ENCODE measurements at places on chromosomes 7 and 10.

DNA sequence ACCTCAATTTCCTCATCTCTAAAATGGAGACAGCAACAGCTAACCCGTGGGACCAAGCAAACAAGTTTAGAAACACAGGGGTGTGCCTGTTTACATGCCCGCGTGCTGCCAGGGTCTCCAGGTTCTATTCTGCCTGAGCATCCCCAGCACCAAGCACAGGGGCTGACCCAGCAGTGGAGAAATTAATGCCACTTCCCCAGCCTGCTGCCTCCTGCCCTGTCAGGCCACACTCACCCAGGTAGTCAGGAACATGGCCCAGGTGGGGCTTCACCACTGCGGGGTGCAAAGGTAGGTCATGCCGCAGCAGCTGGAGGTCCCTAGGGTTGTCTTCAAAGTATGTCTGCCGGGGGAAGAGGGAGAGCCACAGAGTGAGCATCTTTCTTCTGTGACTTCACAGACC is 5.8 kb downstream of the DDX56 start:
- DNase-seq: no peak

DNA sequence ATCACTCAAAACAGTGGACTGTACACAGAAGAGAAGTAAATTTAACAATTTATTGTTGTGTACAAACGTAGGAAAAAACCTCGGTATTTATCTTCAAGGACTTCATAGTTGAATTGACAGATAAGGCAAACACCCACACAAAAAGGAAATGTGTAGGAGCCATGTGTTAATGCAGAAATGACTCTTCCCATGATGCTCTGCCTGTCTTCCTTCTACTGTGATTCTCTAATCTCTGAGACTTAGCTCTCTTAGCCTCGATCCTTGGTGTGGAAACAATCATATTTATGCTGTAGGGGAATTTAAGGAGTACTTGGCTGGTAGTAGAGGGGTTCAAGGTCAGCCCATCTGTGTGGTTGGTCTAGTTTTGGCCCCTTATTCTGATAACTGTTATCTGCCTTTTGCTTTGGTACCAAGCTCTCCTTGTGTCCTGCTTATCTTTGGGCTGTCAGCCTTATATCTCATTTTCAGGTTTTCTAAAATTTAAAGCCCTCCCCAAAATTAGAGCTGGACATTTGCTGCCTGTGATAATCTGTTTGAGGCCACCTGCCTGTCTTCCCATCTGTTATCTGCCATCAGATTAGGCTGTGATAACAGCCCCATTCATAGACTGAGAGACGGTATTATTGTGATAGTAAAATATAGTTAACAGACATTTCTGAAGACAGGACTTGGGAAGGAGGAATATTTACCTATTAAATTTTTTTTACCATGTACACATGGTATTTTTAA is 81.7 kb downstream of the GPR85 start:
- no peak for DNase-seq

DNA sequence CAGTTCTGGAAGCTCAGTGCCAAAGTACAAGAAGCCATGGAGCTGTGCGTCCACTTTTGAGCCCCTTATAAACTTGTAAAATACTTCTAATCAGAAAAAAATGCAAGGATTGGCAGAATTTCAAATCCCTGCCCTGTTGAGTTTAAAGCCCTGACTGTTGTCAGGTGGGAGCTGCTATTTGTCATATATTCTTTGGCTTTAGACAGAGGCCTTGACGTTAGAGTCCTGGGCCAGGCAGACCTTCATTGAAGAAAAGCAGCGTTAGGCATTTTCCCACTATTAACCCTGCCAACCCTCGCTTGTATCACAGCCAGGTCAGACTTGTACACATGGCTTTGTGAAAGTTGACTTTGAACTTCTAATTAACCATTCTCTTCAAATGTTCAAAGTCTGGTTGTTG is 155.4 kb downstream of the TWIST1 start:
- DNase-seq: no peak

DNA sequence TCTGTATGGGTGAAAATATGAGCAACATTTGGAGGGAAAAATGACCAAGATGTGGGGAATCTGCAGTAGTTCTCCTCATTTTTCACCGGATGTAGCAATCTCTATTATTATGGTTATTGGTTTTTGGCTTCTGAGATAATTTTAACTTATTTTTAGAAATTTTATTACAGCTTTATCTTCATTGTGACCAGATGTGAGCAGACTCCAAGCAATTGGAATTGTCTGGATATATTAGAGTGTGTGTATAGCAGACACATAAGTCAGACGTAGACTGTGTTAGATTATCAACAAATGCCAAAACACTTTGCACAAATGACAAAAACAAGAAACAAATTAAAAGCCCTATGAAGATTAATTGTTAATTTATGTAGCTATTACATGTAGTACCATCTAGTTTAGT is 249.1 kb downstream of the DNAJB9 start:
- DNase-seq: no peak

DNA sequence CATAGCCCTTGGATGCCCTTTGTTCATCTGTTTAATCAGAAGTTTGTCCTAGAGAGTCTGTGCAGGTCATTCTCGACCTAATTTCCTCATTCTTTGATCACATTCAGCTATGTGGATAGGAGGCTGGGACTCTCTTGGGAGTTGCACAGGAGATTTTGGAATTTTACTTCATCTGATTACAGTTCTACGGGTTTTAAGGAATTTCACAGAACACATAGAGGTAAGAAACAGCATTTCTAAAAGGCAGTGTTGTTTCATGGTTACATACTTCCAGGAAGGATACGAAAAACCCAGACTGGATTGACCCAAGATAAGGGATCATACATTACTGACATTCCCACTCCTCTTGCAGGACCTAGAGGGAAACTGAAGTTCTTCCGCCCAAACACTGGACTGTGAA is 45.9 kb downstream of the GATA3 start:
- no peak for DNase-seq

- no peak for DNase-seq
Measured at GRCh38 chr10:86599729-86600128, 54.6 kb upstream of the OPN4 start.

- DNase-seq: no peak
Measured at GRCh38 chr7:22216832-22217475, 140.0 kb downstream of the RAPGEF5 start.

DNA sequence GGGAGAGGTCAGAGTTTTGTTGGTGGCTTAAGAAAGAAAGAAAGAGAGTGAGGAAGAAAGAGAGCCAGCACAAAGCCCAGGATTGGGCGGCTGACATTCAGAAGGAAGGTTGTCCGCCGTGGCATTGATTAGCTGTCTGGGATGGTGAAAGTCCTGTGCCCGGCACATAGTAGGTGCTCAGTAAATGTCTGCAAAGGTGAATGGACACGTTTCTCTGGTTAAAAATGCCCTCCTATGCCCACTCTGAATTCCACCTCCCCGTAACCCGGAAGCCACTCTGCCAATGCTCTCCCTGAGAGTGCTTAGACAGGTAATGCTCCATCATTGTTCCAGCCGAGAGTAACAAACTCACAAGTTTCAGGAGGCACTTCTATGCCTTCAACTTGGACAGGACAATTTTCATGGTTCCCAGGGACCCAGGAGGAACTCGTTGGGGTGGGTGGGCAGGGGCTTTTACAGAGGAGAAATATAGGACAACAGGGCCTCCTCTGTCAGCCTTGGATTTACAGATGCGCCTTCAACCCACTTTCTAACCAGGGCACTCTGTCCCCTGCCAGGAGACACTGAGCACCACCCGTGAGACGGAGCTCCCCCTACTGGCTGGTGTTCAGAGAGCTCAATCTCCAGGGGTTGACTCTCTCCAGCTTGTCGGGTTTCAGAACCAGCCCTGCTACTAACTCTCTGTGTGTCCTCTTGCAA is 411.5 kb upstream of the ZMIZ1 start:
- peak; percentile 57 for DNase-seq

DNA sequence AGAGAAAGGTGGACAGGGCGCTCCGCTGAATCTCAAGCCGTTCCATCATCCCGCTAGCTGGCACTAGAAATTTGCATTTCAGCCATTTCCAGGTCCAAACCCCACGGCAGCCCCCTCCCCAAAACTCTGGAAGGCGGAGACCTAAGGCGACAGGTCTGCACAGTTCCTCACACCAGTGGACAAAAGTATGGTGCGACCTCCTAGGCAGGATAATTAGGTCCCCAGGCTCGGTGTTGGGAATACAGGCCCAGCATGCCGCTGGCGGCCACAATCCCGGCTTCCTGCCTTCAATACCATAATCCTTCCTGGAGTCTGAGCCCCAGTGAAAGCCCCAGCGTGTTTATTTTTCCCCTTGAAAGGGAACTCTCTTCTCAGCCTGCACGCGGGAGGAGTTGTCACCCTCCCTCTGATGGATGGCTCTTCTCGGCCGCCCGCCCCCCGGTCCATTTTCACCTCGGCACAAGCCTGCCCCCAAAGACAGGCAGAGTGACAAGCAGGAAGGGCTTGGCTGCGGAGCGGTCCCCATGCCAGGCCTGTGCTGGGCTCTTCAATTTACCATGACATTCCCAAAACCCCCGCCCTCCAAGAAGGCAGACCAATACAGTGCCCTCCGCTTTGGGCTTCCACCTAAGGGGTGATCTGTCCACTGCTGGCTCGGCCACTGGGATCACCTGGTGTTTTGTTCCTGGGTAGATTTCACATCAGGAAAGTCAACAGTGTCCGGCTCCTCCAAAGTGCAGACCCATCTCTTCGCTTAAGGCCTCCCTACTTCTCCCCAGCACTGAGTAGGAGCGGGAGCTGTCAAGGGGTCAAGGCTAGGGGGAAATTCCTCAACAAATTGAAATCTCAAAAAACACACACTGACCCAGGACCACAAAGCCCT is 2.2 kb downstream of the FGFR2 start:
- DNase-seq: no peak

DNA sequence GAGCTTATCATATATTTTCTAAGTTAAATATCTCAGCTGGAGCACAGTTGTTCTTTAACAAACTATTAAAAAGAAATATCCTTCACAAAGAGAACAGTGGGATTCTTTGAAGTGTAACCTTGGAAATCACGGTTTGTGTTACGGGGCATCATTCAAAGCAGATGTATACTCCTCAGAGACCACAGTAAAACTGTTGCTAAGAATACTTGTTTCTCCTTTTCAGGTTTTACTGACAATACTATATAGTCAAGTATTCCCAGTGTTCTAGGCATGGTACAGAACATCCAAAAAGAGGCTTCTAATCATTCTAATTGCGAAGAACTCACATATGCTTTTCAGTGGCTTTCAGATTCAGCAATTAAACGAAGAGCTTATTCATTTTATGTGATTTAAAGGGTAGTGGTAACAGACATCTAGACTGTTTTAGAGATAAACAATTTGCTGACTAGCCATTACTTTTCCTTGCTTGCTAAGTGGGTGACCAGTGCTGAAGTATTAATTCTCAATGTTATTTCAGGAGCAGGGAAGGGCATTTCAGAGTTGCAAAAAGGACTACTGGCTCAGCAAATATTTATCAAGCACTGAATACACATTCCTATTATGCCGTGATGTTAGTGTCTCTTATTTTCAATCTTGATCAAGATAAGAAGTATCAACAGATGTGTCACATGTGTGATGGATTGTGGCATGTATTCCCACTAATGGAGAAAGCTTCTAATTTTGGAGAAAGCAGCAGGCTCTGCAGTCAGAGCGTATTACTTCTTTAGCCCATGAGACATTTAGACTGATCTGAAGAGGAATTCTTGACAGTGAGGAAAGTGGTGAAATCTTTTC is 236.8 kb downstream of the RNLS start:
- no peak for DNase-seq

DNA sequence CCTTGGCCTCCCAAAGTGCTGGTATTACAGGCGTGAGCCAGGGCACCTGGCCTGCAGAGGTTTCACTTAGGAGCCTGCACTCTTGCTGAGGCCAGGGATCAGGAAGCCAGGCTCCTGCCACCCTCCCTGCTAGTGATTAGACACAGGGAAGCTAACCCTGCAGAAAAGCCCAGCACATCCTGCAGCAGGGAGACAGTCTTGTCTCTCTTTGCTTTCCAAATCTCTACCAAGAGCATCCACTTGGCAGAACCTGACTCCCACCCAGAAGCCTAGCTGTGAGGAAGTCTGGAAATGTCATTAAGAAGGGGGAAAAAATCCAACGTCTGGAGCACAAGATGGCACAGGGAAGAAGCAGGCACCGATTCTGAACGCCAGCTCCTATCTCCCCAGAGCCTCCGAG is 8.0 kb upstream of the FAM171A1 start:
- DNase-seq: no peak

DNA sequence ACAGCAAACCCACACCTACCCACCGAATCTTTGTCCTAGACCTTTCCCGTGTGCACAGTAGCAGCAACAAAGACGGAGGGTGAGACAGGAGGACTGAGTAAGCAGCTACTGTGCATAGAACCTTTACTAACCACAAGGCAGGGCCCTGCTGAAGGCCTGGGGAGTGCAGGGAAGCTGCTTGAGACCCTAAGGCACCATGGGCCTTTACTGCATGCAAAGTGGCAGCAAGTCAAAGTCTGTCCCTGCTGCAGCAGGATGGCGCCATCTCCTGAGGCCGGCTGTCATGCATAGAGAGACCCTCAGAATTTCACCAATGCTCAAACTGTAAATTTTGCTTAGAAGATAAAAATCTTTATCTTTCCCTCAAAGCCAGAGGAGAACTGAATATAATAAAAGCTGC is 610.5 kb downstream of the ACTR3B start:
- DNase-seq: no peak

DNA sequence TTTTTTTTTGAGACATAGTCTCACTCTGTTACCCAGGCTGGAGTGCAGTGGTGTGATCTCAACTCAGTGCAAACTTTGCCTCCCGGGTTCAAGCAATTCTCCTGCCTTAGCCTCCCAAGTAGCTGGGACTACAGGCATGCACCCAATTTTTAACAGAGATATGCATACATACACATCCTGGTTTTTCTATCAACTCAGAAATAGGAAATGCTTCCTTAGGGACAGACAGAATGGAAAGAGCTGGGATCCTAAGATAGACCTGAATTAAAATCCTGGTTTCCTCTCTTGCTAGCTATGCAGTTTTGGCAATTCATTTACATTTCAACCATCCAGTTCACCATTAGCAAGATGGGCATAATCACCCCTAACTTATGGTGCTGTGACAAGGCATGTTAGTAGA is 347.5 kb downstream of the GPAM start:
- DNase-seq: no peak

GRCh38 chr10:118924493-118924892 is 105.0 kb upstream of the NANOS1 start:
- no peak for DNase-seq

DNA sequence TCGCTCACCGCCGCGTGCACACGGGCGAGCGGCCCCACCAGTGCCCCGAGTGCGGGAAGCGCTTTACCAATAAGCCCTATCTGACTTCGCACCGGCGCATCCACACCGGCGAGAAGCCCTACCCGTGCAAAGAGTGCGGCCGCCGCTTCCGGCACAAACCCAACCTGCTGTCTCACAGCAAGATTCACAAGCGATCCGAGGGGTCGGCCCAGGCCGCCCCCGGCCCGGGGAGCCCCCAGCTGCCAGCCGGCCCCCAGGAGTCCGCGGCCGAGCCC is 3.3 kb downstream of the REPIN1 start:
- no peak for DNase-seq

- DNase-seq: no peak
Measured at GRCh38 chr7:144057954-144058353, 9.2 kb downstream of the OR2A5 start.

GRCh38 chr10:89204621-89205185 is 2.4 kb downstream of the CH25H start:
- no peak for DNase-seq
